ENCODE measurements at places on chromosomes 13 and 19.

- DNase-seq = no peak
Measured at GRCh38 chr13:68666774-68667397, 1436.8 kb upstream of the PCDH9 start.

DNA sequence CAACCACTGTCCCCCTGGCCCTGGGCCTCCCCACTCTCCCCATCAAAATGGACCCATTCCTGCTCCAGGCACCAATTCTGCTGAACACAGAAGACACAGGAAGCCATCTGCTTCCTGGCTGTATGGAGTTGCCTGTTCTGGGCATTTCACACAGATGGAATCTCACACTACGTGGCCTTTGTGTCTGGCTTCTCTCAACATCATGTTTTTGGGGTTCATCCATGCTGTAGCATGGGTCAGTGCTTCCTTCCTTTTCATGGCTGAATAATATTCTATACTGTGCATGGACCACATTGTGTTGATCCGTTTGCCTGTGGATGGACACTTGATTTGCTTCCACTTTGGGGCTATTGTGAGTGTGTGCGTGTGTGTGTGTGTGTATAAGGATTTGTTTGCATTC lies 15.0 kb upstream of the KLF2 start:
- no peak for DNase-seq

- DNase-seq = no peak
Measured at GRCh38 chr13:62799931-62800436, 1384.3 kb upstream of the PCDH20 start.

GRCh38 chr13:51397262-51397941 lies 55.4 kb downstream of the INTS6 start:
- no peak for DNase-seq

DNA sequence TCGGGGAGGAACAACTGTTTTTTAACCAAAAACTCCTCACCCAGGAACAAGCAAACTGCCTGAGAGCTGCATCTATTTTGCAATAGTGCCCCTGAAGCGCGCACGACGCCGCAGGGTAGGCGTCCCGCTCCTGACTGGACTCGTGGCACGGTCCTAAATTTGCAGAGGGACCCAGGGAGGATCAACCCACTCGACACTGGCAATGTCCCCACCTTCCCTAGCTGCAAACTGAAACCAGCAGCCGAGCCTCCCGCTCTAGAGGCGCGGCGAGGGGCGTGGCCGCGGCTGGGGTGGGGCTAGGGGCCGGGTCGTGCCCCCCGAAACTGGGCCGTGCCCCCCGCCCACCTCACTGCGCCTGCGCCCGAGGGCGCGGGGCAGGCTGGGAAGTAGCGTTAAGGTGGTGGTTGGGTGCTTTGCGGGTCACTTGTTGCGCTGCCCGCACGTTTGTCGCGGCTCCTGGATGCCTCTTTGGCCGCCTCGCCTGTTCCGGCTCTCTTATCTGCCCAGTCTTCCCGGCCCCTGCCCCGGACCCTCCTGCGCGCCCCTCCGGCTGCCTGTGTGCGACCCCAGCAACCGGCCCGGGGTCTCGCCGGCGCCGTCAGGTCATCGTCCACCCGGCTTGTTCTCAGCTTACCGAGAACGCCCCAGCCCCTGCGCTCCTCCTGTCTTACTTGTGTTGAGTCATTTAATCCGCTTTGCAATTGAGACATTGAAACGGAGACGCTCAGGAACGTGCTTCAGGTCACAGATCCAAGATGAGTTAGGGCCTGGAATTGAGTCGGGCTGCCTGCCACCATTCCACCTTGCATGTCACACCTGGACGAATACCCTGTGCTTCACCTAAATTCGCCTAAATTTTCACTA lies 37.9 kb upstream of the LSM14A start:
- peak; percentile 47 for DNase-seq

- DNase-seq = no peak
Measured at GRCh38 chr13:34678154-34678553, 263.9 kb upstream of the NBEA start.

GRCh38 chr19:55673889-55674288 lies 1.1 kb upstream of the EPN1 start:
- no peak for DNase-seq

DNA sequence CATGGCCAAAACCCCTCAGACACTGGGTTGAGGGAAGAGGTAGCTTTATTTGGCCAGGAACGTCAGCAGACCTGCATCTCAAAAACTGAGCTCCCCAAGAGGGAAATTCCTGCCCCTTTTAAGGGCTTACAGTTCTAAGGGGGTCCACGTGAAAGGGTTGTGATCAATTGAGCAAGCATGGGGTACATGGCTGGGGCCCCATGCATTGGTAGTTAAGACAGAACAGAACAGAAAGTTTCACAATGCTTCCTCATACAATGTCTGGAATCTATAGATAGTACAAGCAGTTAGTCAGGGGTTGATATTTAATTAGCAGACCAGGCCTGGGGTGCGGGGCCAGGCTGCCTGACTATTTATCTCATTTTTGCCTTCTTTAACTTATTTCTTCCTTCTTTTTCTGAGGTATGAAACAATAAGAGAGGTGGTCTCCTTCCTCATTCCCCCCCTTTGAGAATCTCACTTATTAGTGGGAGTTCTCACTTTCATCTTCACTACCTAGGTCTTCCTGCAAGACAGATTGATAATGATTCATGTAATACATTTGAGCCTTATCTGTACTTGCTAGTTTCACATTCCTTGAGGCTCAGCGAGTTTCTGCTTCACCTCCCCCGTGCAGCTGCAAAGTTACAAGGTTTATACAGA lies 84.8 kb downstream of the SLC25A15 start:
- DNase-seq = no peak

DNA sequence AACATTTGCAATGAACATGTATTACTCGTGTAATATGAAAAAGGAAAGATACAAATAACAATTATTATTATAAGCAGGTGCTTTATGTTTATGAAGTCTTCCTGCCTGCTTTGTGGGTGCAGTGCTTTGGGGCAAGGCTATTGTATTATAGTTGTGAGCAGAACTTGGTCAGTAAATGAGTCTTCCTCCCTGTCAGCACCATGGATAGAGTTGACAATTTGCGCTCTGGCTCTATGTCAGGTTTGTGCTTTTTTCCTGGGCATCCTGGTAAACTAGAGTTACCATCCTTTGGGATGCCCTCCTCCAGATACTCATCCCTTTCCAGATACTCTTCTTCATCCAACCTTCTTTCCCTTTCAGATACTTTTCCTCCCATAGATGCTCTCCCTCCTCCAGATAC lies 19.6 kb downstream of the ERICH6B start:
- no peak for DNase-seq

DNA sequence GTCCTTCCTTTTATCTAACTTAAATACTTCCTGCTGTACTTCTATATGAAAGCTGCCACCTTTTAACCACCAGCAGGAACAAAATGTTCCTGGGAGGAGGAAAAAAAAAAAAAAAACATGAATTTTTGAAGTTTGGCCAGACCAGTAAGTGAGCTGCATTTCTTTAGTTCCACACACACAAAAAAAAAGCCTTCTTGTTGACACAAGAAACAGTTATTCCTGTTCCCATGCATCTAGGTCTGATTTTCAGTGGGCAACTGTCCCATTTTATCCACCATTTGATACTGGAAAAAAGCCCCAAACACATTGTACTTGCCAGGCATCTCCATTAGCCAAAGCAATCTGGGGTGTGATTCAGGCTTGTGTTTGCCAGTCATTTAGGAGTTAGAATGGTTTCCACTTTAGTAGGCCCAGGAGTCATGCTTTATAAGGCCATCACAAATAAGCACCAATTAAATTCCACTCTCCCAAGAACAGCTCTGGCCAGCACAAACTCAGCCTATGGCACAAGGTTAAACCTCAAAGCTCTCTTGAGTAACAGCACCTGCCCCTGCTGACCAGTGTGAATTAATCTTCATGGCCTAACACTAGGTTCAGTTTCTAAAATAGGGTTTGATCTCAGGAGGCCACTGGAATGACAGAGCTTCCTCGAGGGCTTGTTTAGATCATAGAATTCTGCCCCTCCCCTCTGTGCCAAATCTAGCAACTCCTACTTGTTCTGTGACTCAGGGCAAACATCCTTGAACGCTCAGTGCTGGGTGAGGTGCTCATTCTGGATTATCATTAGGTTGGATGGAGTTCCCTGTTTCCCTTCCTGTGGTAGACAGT lies 67.1 kb downstream of the NUFIP1 start:
- no peak for DNase-seq

GRCh38 chr13:23871616-23872220 lies 17.5 kb downstream of the MIPEP start:
- DNase-seq = no peak

- no peak for DNase-seq
Measured at GRCh38 chr13:105073041-105073440, 1462.4 kb downstream of the EFNB2 start.

- DNase-seq = no peak
Measured at GRCh38 chr13:106373304-106373988, 162.0 kb downstream of the EFNB2 start.
